ENCODE measurements at places on chromosomes 12 and 14.

DNA sequence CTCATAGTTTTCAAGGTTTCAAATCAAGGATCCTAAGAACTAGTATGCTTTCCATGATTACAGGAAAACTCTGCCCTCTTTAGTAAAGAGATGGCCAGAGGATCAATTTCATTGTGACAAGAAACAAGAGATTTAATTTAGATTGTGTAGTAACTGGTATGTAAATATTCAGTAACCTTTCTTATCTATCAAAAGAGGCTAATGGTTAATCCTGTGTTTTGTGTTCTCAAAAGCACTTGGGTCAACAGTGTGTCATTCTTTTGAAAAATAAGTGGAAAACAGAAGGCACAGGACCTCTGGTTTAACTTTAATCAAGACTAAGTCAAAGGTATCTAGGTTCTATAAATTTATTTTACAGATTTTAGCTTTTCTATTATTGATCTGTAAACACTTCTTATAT lies 56.6 kb upstream of the ERGIC2 start:
- DNase-seq: no peak

- no peak for DNase-seq
These were observed 20.1 kb upstream of the CRADD start for GRCh38 chr12:93657071-93657470.

- no peak for DNase-seq
These were observed 5.1 kb upstream of the SERPINA10 start for GRCh38 chr14:94298130-94298529.

DNA sequence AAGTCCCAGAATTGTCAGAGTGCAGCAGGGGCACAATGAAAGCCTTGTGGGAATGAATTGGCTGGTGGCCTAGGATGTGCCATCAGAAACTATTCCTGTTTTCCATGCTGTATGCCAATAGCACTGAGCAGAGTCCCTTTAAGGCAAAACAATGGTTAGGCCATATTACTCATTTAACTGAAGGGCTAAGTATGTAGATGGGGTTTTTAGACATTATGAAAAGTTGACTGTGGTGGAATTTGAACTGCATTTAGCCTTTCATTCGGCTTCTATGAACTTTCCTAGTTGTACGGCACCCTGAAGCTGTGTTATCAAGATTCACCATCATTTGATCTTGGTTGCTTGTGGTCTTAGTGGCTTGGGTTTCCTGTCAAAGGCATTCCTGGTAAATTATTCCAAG lies 24.8 kb downstream of the IL26 start:
- DNase-seq: no peak

- no peak for DNase-seq
These were observed 7.8 kb upstream of the SERPINA9 start for GRCh38 chr14:94483729-94484275.

DNA sequence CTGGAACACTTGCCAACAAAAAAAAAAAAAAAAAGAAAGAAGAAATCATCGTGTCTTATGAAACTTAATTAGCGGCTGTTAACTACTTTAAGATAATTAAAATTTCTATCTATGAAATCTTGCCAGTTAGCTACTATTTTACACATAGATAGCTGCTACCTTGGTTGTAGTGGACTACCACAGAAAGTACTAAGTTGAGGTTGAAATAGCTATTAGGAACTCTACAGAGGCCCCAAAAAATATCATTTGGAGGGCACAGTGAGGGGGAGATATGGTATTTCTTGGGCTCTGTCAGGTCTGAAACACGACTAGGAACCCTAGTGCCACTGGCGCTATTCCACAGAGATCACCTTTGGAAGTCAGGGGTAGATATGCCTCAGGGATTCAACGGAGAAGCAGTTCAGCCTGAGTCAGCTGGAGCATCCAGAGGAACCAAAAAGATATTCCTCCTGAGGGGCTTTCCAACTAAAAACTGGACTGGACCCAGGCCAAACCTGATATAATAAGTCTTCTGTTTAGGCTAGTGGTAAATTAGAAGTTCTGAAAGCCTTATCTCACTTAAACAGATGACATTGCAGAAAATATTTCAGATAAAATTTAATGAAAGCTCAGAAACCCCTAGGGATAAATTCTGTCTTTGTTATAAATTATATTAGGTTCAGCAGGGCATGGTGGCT lies 126.1 kb downstream of the EPS8 start:
- DNase-seq: no peak

Measured in stimulated activated CD8-positive, alpha-beta memory T cell treated with anti-CD3 and anti-CD28 coated beads, Interleukin-2, amount 100 ng/mL, for 1 hour (primary cell).